ENCODE measurements at places on chromosomes 3 and 15.

DNA sequence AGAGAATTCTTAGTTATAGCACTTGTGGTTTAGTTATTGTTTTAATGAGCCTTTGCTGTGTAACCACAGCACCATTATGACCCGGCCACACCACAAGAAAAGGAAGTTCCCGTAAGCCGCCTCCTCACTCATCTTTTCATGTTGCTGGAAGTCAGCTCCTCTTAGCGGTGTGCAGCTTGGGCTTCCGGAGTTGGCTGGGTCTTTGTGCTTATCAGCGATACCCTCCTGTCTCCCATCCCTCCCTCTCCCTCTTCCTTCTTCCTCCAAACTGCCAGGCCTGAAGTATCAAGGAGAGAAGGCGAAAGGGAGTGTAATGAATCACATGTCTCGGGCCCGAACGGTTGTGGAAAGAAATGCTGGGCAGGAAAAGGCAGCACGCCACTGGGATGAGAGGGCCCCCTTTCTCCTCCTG, 353.5 kb downstream of the MCTP2 start:
- DNase-seq = no peak

- no peak for DNase-seq
These were observed 38.5 kb upstream of the FOXP1 start for GRCh38 chr3:71621825-71622537.

DNA sequence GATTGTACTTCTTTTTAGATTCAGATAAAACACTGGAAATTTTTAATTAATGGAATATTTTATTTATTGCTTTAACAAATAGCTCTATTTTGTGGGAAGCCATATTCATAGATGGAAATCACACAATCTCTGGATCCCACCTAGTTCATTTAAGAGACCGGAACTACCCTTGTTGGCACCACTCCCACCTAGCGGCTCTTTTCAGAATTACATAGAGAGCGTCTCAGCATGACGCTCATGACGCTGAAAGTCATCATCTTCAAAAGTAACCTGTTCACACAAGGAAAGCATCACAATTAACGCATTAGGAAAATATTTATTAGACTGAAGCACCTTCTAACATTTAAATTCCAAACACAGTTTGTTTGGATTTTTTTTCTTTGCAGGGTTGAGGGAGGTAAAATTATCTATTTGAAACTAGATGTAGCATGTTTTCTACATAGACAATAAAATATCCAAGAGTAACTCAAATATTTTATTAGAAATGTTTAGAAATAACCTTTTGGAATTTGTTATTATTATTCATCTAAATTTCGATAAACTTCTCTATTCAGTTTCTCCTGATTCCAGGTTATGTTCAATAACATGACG, 214.9 kb upstream of the ARRDC4 start:
- no peak for DNase-seq

GRCh38 chr3:155646669-155647068, 98.2 kb downstream of the PLCH1 start:
- no peak for DNase-seq

DNA sequence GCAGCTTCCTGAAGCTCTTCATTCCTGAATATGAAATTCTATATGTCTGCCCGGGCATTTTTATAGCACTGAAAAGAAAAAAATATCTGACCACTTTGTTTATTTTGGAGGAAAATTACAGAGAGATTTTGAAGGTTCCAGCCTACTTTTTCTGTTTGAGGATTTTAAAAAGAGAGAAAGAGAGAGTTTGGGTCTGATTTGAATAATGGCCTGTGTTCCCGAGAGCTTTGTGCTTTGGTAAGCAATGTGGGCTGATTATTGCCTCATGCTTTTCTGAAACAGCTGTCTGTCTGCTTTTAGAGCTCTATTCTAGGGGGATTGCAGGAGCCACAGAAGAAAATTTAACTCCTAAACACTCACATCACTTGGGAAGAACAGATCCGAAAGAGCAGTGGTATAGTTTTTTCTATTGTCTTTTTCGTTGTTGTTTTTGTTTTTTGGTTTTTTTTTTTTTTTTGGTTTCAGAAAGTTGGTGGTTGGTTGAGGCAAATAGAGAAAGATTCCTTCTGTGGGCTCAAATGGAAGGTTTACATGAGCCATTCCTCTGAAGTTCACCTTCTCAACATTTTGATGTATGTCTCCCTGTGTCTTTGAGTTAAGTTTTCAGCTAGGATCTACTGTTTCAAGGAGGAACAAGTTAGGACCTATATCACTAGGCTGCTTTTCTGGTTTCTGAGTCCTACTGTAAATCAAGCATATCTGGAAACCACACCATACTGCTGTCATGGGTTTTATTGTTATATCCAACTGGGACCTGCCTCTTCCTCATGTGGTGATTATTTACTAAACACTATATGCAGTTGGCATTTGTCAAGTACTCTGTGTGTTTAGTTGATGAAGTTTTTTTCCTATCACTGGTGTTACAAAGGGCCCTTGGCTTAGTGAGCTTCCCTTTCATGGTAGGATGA, 178.9 kb downstream of the KCNMB2 start:
- no peak for DNase-seq

DNA sequence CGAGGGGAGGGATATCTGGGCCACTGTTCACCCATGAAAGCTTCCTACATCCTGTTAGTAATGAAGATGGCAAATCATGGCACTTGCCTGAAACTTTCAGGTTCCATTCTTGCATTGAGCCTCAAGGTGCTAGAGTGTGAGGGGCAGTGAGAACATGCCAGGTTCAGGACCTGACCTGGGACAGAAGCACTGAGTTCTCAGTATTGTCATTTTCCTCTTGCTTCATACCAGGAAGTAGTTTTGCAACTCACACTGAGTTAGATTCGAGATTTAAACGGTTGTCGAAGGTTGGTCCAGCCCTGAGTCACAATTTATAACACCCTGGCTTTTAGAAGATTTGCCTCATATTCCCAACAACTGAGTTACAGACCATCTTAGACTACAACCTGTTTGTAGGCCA, 11.8 kb upstream of the MEIS2 start:
- DNase-seq = no peak

DNA sequence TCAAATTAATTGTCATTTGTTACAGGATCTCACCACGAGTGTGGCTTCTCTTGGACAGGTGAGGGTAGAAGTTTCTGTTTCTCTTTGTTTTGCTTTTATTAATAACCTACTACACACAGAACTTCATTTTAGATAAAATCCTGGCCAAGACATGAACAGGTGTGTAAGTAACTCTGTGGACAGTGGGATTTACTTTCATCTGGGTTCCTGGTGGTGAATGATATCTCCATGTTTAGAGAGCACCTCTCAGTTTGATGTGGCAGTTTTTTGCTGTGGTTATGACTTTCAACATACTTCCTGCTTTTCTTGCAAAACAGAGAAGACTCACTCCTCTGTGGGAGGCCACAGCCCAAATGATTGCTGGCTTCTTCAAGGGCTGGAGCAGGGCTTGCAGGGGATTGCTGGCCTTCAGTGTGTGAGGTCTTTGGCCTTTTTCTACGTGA, 71.1 kb upstream of the XCR1 start:
- no peak for DNase-seq

Measured in NCI-H510A (cell line).